ENCODE measurements at places on chromosomes 7 and 10. TPM values are rescaled to one million over a fixed set of nuclear protein-coding genes. Genes with fewer than 3 reads are reported as not detected.

GRCh38 chr10:1410032-1410431 is 327.3 kb downstream of the ADARB2 start:
- no peak for DNase-seq

DNA sequence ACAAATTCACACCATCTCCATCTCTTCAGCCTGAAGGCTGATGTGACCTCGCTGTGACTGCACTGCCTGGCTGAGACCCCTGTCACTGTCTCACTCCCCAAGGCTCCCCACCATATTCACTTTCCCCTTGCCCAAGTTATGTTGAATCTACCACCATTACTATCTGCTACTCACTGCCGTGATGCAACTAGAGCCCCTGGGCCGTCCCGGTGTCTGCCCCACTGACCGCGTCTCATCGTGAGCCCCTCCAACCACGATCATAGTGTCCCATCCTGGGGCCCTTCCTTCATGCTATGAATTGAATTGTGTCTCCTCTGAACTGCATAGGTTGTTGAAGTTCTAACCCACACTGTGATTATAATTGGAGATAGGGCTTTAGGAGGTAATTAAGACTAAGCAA is 71.9 kb upstream of the CHST15 start:
- no peak for DNase-seq

The HPS1 gene
- total RNA-seq, result 64.6 TPM

The CYP2C18 gene
- total RNA-seq, result not detected

The ADRA2A gene
- not detected for total RNA-seq
